Mucosa of descending colon (tissue), 3 donors: ENCODE measurements at places on chromosomes 16 and 17.

DNA sequence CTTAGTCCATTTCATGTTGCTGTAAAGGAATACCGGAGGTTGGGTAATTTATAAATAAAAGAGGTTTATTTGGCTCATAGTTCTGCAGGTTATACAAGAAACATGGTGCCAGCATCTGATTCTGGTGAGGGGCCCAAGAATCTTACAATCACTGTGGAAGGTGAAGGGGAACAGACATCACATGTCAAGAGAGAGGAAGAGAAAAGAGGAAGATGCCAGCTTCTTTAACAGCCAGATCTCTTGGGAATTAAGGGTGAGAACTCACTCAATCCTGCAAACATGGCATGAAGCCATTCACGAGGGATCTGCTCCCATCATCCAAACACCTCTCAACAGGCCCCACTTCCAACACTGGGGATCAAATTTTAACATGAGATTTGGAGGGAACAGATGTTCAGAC is 49.5 kb downstream of the BMERB1 start:
- DNase-seq: no peak

- no peak for DNase-seq
Observed at GRCh38 chr17:65830356-65830755, 268.9 kb upstream of the AXIN2 start.

GRCh38 chr17:32971171-32971570 is 20.5 kb upstream of the SPACA3 start:
- no peak for DNase-seq

- peak; percentile 77 for DNase-seq
Observed at GRCh38 chr17:80030730-80031410, 4.8 kb downstream of the TBC1D16 start.

DNA sequence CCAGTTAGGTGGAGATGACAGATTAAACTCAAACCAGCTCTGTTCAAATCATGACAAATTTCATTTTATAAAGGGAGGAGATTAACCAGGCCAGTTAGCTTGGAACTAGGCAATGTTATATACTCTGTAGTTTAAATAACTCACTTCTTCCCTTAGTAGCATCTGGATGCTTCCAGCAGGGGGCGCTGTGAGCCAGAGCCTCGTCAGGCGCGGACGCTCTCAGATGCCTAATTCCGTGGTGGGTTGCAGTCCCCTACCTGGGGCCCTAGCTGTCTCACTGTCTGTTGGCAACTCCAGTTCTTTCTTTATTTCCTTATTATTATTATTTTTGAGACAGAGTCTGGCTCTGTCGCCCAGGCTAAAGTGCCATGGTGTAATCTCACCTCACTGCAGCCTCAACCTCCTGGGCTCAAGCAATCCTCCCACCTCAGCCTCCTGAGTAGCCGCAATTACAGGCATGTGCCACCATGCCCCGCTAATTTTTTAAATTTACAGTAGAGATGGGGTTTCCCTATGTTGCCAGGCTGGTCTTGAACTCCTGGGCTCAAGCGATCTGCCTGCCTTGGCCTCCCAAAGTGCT is 17.3 kb upstream of the WFDC1 start:
- DNase-seq: peak; percentile 90

DNA sequence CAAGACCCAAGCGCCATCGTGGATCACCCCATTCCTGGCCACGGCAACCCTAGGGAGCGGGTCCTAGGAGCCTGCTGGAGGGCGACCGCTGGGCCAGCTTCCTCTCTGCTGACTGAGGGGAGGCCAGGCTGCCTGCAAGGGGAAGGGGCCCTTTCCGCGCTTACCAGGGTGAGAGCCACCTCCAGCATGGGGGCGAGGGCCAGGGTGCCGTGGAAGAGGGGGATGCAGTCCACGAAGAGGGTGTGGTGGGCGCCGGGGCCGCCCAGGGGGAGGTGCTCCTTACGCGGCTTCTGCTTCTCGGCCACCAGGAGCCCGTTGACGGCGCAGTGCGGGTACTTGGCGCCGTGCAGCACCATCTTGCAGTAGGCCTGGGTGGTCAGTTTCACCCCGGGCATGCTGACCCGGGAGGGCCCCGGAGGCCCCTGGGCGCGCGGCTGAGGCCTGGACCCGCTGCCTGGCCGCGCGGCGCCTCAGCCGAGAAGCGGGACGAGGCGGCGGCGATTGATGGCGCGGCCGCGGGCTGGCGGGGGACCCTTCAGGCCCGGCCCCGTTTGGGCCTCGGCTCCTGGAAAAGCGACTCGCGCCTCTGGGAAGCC is 345 bp downstream of the EMC8 start:
- DNase-seq: peak; percentile 22

GRCh38 chr16:49484936-49485335 is 111.3 kb downstream of the C16orf78 start:
- DNase-seq: peak; percentile 19
